Activated CD4-positive, alpha-beta memory T cell treated with anti-CD3 and anti-CD28 coated beads, Interleukin-2, amount 10 ng/mL, durations not matched to agents 7 days and 5 days (primary cell): ENCODE measurements at places on chromosomes 4 and X. TPM values are rescaled to one million over a fixed set of nuclear protein-coding genes. Genes with fewer than 3 reads are reported as not detected.

PRICKLE3 gene
- total RNA-seq: 20.3 TPM

ARHGAP36 gene
- not detected for total RNA-seq

ADH4 gene
- not detected for total RNA-seq

DNA sequence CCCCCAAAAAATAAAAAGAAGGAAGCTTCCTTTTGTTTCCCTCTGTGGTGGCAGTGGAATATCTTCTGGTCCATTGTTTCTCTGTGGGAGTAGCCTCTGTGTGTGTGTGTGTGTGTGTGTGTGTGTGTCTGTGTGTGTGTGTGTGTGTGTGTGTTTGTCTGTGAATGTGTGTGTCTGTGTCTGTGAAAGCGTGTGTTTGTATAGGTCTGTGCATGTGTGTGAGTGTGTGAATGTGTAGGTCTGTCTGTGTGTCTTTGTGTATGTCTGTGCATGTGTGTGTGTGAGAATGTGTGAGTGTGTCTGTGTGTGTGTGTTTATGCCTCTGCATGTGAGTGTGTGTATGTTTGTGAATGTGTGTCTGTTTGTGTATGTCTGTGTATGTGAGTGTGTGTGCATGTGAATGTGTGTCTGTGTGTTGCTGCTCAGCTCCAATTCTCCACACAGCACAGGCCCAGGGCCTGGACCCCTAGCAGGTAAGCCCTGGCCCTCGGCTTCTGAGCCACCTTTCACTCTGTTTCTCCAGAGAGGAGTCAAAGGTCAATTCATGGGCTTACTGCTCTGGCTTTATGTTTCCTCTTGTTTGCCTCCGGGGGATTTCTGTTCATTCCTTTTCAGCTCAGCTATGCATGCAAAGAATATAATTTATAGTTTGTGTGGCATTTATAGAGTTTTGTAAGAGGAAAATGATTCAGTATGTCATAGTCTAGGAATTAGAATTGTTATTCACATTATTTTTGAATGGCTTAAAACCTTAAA, 89.8 kb downstream of the UCHL1 start:
- no peak for DNase-seq
- H3K4me1 ChIP-seq: no peaks in the 10 kb centered on the region
- no peaks in the 10 kb centered on the region for H3K36me3 ChIP-seq
- no peak overlapping the region for H3K4me3 ChIP-seq
- H3K27me3 ChIP-seq: no peaks in the 10 kb centered on the region

DNA sequence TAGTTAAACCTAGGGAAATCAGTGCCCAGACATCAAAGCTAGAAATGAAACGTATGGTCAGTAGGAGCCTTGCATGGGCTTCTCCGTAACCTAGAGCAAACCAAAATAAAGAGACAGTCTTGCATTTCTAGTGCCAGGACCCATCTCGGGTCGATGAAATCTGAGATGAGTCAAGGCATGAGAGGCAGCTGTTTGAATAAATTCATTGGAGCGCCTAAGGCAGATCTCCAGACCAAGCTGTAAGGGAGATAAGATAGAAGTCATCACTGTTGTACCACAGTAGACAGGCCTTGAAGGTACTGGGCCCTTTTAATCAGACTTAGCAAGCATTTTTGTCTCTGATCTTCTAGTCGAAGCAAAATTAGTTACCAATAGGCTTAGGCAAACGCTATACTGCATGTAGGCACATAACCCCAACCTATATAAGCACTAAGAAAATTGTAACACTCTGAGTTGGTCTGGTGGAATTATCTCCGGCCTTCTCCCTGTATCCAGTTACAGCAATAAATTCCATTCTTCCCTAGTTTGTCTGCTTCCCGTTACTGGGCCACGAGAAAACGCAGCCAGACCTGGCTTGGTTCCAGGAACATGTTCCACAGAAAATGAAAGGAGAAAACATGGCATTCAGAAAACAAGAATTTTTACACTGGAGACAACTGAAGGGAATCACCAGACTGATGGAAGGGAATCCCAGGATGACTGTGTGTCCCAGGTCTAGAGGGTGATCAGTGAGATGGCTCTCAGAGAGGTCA, 21.1 kb upstream of the PAPSS1 start:
- no peak overlapping the region for H3K27ac ChIP-seq
- H3K4me1 ChIP-seq: no peaks in the 10 kb centered on the region

GRCh38 chr4:74133786-74134499, 24.0 kb upstream of the MTHFD2L start:
- H3K27me3 ChIP-seq: peaks cover 27% of the 10 kb centered on the region
- H3K4me3 ChIP-seq: no peak overlapping the region
- H3K27ac ChIP-seq: no peak overlapping the region
- H3K36me3 ChIP-seq: no peaks in the 10 kb centered on the region

- H3K4me1 ChIP-seq: no peaks in the 10 kb centered on the region
- peaks cover 41% of the 10 kb centered on the region for H3K27me3 ChIP-seq
- no peak overlapping the region for H3K4me3 ChIP-seq
- H3K36me3 ChIP-seq: no peaks in the 10 kb centered on the region
Observed at GRCh38 chr4:77600521-77601451, 4.8 kb upstream of the CXCL13 start.

DNA sequence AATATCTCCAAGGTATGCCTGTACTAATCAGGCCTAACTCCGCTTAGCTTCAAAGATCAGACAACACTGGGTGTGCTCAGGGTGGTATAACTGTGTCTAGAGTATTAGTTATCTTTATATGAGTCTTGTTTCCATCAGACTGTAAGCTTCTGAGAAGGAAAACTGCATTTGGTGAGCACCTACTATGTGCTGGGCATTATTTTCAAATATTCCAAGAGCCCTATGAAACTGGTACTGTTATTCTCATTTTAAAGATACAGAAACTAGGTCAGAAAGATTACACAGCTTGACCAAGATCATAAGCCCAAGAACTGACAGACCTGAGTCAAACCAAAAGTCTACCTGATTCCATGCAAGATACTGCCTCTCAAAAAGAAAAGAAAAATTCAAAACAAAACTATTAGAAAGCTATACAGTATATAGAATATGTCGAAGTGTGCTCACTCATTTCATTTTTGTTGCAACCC, 44.4 kb downstream of the LRBA start:
- peaks cover 38% of the 10 kb centered on the region for H3K4me1 ChIP-seq
- H3K36me3 ChIP-seq: peaks cover 7% of the 10 kb centered on the region

DNA sequence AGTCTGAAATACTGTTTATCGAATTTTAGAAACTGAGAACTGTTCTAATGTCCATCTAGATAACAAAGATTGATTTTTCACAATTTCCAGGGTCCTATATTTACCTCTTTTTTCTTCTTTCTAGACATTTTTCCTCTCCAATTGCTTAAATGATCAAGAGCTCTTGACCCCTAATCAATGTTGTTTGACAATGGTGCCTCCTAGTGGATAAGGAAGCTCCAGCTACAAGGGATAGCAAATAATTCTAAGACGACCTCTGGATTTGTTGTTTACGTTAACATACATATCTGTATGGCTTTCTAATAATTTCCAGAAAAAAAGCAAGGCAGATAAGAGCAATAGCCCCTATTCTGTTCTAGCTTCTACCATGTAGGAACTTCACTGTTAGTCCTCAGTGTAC, 35.8 kb downstream of the GPR82 start:
- peaks cover 3% of the 10 kb centered on the region for H3K4me1 ChIP-seq
- no peaks in the 10 kb centered on the region for H3K27me3 ChIP-seq
- H3K27ac ChIP-seq: no peak overlapping the region
- DNase-seq: no peak

GRCh38 chr4:70603856-70604255, 11.8 kb downstream of the AMBN start:
- no peaks in the 10 kb centered on the region for H3K36me3 ChIP-seq
- no peaks in the 10 kb centered on the region for H3K4me1 ChIP-seq
- no peak overlapping the region for H3K27ac ChIP-seq
- H3K27me3 ChIP-seq: peaks cover 2% of the 10 kb centered on the region
- H3K4me3 ChIP-seq: no peak overlapping the region
- no peak for DNase-seq
